ENCODE measurements at places on chromosomes 3 and 15. TPM values are rescaled to one million over a fixed set of nuclear protein-coding genes. Genes with fewer than 3 reads are reported as not detected.

Gene C2CD4A
- total RNA-seq, result not detected

Gene SHC4
- 2.0 TPM for total RNA-seq

Gene AGBL1
- total RNA-seq, result not detected

Gene PLCD1
- 70.3 TPM for total RNA-seq

Gene CATSPER2
- total RNA-seq, result 0.50 TPM

Gene CLASP2
- 50.1 TPM for total RNA-seq

Gene APPL1
- 52.7 TPM for total RNA-seq

Gene SLC12A1
- not detected for total RNA-seq

Gene C3orf70
- total RNA-seq, result 0.87 TPM

Gene NR2E3
- not detected for total RNA-seq

Gene MRAS
- 20.1 TPM for total RNA-seq

Gene SLC6A1
- total RNA-seq, result under 0.01 TPM

Gene PDZRN3
- 51.2 TPM for total RNA-seq

Gene TNFAIP8L3
- 47.5 TPM for total RNA-seq

Gene PLSCR5
- not detected for total RNA-seq

Gene SAMMSON
- total RNA-seq, result not detected

Gene UPK1B
- total RNA-seq, result not detected

All from smooth muscle cell of trachea (primary cell).